ENCODE measurements at places on chromosomes 7 and 10. TPM values are rescaled to one million over a fixed set of nuclear protein-coding genes. Genes with fewer than 3 reads are reported as not detected.

Gene PRTFDC1
- total RNA-seq: 0.40 TPM

GRCh38 chr7:24587853-24588252 lies 14.6 kb downstream of the PALS2 start:
- peaks cover 2% of the 10 kb centered on the region for H3K36me3 ChIP-seq
- H3K4me3 ChIP-seq: no peak overlapping the region
- no peak for DNase-seq
- H3K27me3 ChIP-seq: no peaks in the 10 kb centered on the region
- H3K4me1 ChIP-seq: peaks cover 13% of the 10 kb centered on the region

GRCh38 chr10:95597788-95598187 lies 36.6 kb upstream of the SORBS1 start:
- DNase-seq: no peak
- H3K27ac ChIP-seq: no peak overlapping the region
- H3K4me3 ChIP-seq: no peak overlapping the region
- H3K27me3 ChIP-seq: peaks cover 16% of the 10 kb centered on the region
- H3K36me3 ChIP-seq: peaks cover 2% of the 10 kb centered on the region
- H3K4me1 ChIP-seq: no peaks in the 10 kb centered on the region

GRCh38 chr10:25912866-25913265 lies 21.2 kb upstream of the MYO3A start:
- no peak for DNase-seq
- no peaks in the 10 kb centered on the region for H3K36me3 ChIP-seq
- H3K4me3 ChIP-seq: no peak overlapping the region

DNA sequence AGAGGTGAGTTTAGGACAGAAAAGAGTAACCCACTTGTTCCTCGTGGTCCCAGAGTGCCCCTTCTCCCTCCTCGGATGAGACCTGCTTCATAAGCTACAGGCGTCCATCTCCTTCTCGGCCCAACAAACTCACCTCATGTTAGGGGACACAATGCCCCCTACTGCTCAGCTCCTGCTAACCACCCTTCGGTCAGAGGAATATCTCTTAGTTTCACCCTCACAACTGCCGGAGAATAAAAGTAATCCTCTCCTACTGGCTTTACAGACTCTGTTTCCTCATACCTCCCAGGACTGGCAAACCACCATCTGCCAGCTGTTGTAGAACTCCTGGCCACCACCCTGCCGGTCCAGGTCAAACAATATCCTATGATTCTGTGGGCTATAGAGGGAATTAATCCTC lies 3.2 kb downstream of the AKR1B15 start:
- no peak for DNase-seq
- H3K36me3 ChIP-seq: no peaks in the 10 kb centered on the region
- no peak overlapping the region for H3K4me3 ChIP-seq
- no peak overlapping the region for H3K27ac ChIP-seq
- H3K27me3 ChIP-seq: peaks cover 52% of the 10 kb centered on the region

- peaks cover 2% of the 10 kb centered on the region for H3K4me1 ChIP-seq
- H3K27me3 ChIP-seq: peaks cover 26% of the 10 kb centered on the region
- no peaks in the 10 kb centered on the region for H3K36me3 ChIP-seq
- H3K27ac ChIP-seq: no peak overlapping the region
These were observed 493.8 kb downstream of the ARL4A start for GRCh38 chr7:13181216-13181615.

Gene SORBS1
- 5.0 TPM for total RNA-seq
